NCI-H526 treated with DMSO at 0.1 percent for 48 hours (cell line): ENCODE measurements at places on chromosomes 2 and 18.

GRCh38 chr2:96873651-96874096 is 3.8 kb upstream of the SEMA4C start:
- DNase-seq = no peak

DNA sequence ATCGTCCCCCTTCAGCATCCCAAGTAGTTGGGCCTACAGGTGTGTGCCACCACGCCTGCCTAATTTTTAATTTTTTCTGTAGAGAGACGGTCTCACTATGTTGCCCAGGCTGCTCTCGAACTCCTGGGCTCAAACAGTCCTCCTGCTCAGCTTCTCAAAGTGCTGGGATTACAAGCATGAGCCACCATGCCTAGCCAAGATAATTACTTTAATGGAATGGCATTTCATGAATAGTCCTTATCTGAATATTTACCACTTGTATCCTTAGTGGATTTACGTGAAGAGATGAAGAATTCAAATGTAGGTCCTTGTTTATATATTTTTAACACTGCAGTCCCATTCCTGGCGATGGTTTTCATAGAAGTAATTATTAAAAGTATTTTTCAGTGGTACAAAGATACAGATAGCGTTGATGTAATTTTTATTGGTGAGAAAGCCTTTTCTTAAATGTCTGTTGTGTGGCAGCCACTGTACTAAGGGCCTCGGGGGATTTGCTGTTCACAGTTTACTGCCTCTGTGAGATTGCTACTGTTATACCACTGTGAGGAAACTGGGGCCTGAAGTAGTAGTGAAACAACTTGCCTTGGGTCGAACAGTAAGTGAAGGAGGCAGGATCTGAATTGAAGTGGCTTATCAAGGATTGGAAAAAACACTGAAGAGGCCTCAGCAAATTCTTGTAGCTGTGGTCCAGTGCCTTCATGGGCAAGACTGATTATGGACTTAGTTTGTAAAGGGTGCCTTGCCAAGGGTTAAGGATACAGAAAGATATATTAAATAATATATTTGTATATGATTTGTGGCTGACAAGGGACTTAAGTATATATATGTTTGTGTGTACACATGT is 151.2 kb downstream of the PRPF40A start:
- DNase-seq = no peak

DNA sequence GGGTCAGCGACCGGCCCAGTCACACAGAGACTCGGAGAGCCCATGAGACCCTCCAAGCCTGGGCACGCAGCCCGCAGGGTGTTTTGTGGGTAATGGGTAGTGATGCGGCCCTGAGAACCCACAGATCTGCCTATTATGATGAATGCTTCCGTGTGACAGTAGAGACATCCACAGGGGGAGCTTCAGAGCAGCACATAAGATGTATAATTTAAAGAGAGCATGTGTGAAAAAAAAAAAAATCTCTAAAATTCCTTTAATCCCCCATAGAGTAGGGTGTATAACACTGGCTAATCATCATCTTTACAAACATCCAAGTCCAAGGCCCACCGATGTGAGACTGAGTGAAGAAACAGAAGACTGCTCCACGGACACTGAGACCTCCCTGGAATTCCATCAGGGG is 34.6 kb downstream of the BIN1 start:
- DNase-seq = no peak

- DNase-seq = no peak
These were observed 116.4 kb downstream of the LYPD6 start for GRCh38 chr2:149446748-149447147.

DNA sequence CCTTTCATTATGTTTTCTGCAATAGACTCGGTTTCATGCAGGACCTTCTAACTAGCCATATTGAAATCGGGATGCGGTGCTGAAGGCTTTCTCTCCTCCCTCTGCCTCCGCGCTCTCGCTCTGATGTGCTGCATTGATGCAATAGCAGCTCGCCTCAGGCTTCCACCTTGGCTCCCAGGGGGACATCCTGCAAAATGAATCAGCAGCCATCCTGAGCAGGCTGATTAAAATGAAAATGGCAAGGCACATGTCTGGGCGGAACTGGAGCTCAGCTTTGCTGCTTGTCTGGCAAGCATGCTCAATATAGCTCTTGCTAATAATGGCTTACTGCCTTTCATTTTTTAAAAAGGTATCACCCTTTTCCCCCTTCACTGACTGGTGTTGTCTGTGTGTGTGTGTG is 806 bp upstream of the MYT1L start:
- DNase-seq = peak; percentile 56

DNA sequence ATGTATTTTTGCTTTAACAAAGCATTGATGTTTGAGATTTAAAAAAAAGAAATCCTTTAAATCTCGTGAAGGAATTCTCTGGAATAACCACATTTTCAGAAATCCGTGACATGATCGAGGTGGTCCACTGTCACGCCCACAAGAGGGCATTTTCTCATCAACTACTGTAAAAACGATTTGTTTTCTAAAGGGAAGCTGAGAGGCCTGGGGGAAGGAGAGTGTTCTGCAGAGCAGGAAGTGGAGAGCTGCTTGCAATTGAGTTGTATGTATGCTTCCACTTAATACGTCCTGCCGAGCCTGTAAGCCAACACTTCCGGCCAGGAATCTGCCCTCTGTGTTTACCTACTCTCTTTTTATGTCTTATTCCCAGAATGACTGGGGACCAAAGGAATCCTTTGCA is 19.4 kb downstream of the KLHL29 start:
- DNase-seq = peak; percentile 19

DNA sequence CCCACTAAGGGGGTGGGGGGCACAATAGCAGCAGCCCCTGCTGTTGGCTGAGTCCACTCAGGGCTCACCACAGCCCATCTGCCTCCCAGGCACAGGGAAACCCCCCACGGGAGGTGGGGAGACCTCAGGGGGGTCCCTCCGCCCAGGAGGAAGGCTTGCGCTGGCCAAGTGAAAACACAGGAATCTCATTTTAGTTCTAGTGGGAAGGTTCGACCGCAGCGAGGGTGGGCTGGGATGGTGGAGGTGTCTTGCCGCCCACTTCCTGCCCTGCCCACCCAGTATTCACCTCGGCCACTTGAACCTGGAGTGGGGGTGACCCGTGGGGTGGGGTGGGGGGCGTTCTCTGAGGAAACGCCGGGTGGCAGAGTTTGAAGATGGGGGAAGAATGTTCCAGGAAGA is 6.9 kb upstream of the BOK start:
- no peak for DNase-seq

GRCh38 chr18:23452347-23452727 is 750 bp upstream of the RIOK3 start:
- DNase-seq = no peak

- DNase-seq = no peak
These were observed 677.5 kb downstream of the NYAP2 start for GRCh38 chr2:226077031-226077430.

DNA sequence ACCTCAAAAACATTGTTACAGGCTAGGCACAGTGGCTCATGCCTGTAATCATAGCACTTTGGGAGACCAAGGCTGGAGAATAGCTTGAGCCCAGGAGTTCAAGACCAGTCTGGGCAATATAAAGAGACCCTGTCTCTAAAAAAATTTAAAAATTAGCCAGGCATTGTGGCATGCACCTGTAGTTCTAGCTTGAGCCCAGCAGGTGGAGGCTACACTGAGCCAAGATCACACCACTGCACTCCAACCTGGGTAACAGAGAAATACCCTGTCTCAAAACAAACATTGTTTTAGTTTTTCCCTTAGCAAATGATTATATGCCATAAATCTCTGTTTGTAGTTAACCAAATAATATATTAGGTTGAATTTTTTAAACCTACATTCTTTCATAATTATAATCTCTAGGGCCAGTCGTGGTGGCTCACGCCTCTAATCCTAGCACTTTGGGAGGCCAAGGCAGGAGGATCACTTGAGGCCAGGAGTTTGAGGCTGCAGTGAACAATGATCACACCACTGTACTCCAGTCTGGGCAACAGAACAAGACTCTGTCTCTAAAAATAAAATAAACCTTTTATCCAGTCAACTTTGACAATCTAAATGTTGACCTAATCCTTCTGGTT is 13.3 kb upstream of the CYP20A1 start:
- no peak for DNase-seq

DNA sequence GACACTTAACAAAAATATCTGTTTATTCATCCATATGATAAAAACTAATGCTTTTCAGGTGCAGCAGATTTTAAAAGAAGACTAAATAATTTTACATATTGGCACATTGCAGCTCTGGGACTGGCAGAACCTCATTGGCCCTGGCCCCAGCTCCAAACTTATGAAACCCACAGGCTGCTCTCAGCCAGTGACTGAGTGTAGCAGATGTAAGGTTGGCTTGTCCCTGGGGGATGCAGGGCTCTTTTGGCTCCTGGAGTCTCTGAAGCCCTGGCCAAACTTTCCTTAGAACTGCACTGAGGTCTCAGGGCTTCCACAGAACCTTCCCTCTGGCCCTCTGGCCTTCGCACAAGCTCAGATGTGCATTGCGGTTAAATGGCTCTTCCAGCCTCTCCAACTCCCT is 725.0 kb upstream of the SOX11 start:
- DNase-seq = no peak

- DNase-seq = no peak
These were observed 6.2 kb downstream of the CCBE1 start for GRCh38 chr18:59690996-59691395.

DNA sequence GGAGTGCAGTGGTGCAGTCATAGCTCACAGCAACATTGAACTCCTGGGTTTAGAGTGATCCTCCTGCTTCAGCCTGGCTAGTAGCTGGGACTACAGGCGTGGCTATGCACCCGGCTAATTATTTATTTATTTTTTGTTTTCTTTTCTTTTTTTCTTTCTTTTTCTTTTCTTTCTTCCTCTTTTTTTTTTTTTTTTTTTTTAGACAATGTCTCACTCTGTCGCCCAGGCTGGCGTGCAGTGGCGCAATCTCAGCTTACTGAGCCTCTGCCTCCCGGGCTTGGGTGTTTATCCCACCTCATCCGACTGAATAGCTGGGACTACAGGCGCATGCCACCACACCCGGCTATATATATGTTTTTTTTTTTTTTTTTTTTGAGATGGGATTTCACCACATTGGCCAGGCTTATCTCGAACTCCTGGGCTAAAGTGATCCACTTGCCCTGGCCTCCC is 1.4 kb upstream of the ANXA4 start:
- no peak for DNase-seq

GRCh38 chr2:205590759-205591158 is 91.5 kb upstream of the NRP2 start:
- DNase-seq = no peak

DNA sequence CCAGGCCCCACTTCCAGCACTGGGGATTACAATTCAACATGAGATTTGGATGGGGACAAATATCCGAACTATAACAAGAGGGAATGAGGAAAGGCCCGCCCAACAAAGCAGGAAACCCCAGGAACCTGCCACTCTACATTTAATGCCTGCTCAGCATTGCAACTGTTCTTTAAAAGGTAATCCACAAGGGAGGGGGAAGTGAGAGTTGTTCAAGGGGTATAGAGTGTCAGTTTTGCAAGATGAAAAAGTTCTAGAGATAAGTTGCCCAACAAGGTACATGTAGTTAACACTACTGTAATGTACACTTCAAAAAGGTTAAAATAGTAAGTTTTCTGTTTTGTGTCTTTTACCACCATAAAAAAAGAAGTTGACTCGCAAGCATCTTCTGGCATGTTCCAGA is 137.6 kb downstream of the MBD2 start:
- no peak for DNase-seq

DNA sequence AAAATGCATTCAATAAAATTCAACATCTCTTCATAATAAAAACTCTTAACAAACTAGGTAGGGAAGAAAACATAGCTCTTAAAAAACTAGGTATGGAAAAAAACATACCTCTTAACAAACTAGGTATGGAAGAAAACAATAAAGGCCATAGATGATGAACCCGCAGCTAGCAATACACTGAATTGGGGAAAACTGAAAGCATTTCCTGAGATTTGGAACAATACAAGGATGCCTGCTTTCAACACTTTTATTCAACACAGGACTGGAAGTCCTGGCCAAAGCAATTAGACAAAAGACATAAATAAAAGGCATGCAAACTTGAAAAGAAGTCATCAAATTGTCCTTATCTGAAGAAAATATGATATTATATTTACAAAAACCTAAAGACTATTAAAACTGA is 67.8 kb downstream of the NCKAP1 start:
- DNase-seq = no peak

- DNase-seq = no peak
These were observed 172.7 kb downstream of the SETBP1 start for GRCh38 chr18:44853430-44853829.

DNA sequence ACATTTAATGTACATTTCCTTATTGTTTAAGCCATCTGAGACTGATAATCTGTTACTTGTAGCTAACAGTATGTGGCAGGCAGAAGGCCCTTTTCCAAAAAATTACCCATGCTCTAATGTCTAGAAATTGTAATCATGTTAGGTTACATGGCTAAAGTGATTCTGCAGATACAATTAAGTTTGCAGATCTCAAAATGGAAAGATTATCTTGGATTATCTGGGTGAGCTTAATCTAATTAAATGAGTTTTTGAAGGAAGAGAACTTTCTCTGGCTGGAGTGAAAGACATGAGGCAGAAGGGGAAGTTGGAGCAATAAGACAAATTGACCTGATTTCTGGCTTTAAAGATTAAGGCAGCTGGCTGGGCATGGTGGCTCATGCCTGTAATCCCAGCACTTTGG is 76.3 kb downstream of the MBD2 start:
- DNase-seq = no peak

DNA sequence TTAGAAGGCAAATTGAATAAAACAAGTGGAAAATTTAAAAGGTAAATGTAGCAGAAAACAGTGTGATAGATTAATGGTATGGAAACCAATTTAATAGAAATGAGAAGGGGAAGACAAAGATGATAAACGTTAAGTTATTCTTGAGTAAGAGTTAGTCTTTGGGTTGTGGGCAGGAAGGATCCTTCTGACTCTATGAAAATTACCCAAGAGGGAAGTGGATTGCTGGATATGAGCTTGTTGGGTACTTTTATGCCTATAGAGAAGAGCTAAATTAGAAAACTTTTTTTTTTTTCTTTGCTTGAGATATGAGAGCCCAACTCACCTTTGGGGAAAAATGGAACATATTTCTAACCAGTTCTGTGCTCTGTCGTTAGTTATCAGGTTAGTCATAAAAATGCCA is 144.0 kb downstream of the LDLRAD4 start:
- no peak for DNase-seq

- no peak for DNase-seq
These were observed 106.9 kb downstream of the B3GNT2 start for GRCh38 chr2:62302631-62303435.

DNA sequence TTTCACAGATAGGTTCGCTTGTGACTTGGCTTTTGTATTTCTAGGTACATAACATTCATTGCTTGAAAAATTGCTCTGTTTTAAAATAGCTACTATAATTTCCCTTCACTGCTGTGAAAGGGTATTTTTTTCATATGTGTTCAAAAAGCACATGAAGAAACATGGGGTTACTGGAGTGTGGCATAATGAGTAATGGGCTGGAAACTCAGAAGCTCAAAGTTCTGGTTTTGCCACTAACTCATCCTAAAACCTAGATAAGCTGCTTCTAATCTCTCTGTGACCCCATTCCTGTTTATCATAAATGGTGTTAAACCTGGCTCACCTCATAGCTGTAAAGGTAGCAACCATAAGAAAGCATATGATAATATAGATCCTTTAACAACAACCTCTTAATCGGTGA is 319.3 kb downstream of the PTPRM start:
- DNase-seq = no peak
